ENCODE measurements at places on chromosomes 5 and 9.

DNA sequence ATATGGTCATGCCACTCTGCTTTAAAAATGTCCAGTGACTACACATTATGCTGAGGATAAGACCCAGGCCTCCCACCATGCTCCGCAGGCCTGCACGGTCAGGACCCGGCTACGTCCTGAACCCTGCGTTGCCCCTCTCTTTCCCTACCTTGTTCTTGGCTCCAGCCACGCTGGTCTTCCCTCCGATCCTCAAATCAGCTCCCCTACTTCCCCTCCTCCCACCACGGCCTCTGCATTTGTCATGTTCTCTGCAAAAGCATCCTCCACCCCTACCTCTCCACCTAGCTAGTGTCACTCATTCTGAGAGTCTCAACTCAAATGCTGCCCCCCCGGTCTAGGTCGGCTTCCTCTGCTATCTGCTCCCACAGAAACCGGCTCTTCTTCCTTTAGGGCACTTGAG, 11.2 kb downstream of the GPX3 start:
- no peak for DNase-seq

- no peak for DNase-seq
Measured at GRCh38 chr9:128457207-128457606, 1.4 kb downstream of the ODF2 start.

- no peak for DNase-seq
Measured at GRCh38 chr5:62065050-62065449, 241.0 kb upstream of the KIF2A start.

DNA sequence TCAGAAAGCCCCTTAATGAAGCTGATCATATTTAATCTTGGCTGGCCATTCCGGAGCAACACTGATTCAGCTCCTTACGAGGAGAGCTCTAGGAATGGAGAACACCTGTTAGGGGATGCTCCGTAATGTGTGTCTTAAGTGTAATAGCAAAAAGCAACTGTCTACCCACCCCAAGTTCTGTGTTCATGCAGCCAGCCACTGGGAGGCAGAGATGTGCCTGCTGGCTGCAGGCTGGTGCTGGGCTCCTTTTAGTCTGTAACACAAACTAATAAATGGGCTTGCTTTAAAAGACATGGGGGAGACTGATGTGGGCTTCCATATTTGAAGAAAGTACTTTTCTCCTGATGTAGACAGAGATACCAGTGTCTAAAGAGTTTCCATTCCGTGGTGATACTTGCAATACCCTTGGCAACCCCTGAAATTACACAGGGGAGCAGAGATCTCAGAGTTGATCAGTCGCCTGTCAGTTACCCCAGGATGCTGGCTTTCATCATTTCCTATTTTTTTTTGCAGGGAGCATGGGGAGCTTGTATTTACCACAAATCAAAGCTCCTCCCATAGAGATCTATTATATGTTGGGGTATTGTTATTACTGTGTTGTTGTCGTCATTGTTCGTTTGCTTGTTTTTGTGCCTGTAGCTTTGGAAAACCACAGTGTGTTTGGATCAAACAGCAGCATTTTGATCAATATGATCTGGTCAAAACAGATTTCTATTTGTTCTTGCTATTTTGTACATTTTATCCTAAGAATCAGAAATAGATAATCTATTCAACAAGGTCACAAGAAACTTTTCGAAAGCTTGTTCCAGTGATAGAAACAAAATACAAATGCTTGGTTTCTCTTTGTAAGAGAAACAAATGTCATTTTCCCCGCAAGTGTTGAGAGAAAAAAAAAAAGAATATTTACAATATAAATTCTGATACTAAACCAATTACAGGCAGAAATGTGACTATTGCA, 65.8 kb downstream of the MTX3 start:
- DNase-seq: no peak

GRCh38 chr9:74497748-74498620, 849 bp downstream of the RORB start:
- DNase-seq: no peak

DNA sequence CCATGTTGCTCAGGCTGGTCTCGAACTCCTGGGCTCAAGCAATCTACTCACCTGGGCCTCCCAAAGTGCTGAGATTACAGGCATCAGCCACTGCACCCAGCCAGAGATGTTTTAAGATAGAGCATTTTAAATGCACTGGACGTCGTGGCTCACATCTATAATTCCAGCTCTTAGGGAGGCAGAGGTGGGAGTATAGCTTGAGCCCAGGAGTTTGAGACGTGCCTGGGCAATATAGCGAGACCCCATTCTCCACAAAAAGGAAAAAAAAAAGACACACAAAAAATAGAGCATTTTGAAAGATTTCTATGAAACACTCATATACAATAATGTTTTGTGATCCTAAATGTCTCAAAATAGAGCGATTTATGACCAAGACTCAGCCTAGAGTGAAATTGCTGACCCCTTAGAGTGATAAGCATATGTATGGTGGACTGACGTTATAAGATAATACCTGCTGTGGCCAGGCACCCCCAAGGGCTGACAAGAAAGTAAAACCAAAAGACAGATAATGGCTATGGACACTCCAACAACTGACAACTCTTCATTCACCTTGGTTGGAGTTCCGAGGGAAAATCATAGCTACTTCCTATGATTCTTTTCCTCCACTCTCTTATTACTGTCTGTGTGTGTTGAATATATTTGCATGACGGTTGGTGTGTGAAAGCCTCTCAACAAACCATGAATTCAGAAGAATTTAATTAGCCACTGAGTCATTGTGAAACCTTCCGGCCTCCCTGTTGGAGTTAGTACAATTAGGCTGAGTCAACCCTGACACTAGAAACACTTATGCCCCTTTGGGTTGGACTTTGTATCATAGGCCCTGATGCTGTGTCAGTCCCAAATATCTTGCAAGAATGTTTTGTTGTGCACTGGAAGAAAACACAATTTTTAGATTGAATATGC, 526.5 kb upstream of the NUDT12 start:
- no peak for DNase-seq

GRCh38 chr9:7011395-7012067, 253.8 kb downstream of the KDM4C start:
- DNase-seq: peak; percentile 1

- no peak for DNase-seq
Measured at GRCh38 chr5:73747696-73748380, 121.8 kb downstream of the ARHGEF28 start.

GRCh38 chr9:123309611-123310010, 41.2 kb upstream of the STRBP start:
- DNase-seq: no peak

DNA sequence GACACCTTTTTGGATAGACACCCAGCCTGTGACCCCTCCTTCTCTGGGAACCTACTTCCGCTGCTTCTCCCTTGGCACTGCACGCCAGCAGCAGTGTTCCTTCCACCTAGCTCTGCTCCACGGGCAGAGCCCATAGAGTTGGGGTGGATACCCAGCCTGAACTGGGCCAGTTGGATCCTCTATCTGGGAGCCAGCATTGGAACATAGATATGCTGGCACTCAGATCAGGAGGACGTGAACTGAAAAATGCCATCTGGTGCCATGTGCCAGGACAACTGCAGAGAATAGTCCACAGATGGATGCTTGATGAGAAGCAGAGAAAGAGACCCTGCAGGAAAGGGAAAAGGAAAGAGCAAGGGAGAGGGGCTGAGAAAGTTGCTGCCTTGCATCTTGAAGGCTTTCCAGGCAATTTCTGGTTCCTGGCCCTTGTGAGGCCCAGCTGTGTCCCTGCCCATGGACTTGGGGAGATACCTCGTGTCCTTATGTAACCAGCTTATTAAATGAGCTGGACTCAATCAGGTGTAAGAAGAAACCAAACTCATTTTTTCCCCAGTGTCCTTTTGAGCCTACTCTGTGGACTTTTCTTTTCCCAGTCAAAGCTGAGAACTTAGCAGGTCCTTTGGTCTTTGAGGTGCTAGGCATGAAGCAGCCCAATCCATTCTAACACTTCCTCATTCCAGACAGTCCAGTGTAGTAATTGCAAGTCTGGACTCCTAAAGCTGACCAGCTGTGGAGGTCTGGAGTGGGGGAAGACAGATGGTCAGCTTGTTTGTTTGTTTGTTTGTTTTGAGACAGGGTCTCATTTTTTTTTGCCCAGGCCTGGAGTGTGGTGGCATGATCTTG, 39.1 kb downstream of the ANGPTL2 start:
- no peak for DNase-seq

DNA sequence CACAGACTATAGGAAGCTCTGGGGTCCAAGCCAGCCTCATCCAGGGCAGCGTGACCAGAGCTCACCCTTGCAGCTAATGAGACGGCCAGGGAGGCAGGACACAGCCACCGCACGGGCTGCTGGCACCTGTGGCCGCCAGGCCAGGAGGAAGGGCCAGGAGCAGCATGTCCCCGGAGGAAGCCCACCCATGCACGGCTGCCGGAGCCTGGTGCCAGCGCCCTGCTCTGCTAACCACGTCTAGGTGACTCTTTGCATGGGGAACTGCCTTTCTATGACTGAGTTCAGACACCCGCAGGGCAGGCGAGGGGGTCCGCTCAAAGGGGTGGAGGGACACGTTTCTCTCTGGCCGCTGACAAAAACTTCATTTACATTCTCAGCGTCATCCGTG, 68.5 kb upstream of the SARDH start:
- no peak for DNase-seq

DNA sequence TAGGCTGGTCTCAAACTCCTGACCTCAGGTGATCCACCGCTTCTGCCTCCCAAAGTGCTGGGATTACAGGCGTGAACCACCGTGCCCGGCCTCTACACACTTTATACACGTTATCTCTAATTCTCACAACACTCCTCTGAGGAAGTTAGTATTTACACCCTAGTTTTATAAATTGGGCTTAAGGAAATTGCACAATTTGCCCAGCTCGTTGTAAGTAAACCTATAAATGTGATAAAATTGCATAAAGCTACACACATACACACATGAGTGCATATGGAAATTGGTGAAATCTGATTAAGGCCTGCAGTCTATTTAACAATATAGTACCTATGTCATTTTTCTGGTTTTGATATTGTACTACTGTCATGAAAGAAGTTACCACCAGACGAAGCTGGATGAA, 4.4 kb upstream of the SLC4A9 start:
- no peak for DNase-seq

GRCh38 chr5:78801413-78801812, 152.8 kb upstream of the LHFPL2 start:
- DNase-seq: no peak

DNA sequence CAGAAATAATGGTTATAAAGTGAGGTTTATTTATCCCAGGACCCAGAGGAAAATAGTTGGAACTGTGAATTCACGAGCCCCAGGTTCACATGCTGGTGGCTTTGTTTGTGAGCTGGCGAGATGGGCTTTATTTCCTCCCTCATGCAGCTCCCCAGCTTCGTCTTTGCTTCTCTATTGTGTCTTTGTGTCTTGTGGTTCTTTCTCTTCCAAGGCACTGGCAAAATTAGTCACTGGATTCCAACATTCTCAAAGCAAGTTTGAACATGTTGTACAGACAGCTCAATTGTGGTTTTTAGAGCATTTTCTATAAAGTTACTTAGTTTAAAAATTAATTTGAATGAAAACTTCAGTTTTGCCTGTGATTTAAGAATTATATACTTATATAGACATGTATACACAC, 7.2 kb downstream of the NDUFS6 start:
- DNase-seq: no peak

GRCh38 chr9:106218427-106218826, 524.1 kb downstream of the TMEM38B start:
- no peak for DNase-seq

DNA sequence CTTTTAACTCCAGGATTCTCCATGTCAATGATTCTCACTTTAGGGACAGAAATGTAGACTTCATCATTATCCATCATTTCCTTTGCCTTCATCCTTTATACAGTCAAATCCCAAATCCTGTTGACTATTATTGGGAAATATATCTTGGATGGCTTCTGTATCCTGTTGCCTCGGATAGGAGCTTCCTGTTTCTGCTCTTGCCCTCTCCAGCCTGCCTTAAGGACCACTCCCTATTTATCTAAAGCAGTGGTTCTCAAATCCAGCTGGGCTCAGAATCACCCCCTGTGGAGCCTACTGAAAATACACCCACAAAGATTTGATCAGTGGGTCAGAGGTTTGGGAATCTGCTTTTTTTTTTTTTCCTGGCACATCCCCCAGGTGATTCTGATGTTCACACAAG, 8.5 kb downstream of the AFAP1L1 start:
- DNase-seq: no peak

GRCh38 chr9:137411645-137412380, 11.1 kb downstream of the EXD3 start:
- DNase-seq: no peak

DNA sequence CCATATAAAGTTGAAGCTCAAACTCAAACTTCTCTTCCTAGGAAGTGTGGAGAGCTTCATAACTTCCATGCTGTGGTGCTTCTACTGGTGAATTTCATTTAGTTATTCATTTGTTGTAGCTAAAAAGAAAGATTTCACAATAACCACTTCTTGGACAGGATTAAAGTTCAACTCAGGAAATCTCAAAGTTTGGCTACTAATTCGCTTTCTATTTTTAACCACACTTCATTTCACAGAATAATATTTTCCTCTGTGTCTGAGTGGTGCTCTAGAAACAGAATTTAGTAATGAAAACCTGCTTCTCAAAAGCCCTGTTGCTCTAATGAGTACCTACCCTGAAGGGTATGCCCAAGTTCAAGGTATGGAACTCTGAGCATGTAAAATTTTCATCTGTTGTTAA, 73.9 kb downstream of the ACTBL2 start:
- DNase-seq: no peak

GRCh38 chr5:119743927-119744326, 114.6 kb downstream of the FAM170A start:
- peak; percentile 1 for DNase-seq

DNA sequence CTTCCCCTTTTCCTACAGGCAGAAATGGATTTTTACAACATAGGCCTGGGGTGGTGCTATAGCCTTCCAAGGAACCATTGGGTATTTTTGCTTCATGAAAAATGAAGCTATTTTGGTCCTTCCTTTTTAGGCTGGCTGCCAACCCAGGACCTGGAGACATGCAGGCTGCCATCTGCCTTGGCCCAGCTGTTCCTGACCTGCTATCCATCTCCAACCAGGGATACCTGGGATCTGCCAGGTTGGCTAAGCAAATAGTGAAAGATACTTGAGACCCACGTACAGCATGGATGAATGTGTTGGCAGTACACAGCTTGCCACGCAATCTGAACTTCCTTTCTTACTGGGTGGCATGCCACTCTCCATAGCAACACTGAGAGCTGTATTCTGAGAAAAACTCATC, 31.1 kb downstream of the MRPS27 start:
- DNase-seq: no peak

- DNase-seq: no peak
Measured at GRCh38 chr5:149040421-149040820, 22.4 kb downstream of the SH3TC2 start.
